ENCODE measurements at places on chromosomes 11 and 22.

GRCh38 chr11:3080733-3081385 is 23.6 kb upstream of the CARS1 start:
- no peak for DNase-seq

DNA sequence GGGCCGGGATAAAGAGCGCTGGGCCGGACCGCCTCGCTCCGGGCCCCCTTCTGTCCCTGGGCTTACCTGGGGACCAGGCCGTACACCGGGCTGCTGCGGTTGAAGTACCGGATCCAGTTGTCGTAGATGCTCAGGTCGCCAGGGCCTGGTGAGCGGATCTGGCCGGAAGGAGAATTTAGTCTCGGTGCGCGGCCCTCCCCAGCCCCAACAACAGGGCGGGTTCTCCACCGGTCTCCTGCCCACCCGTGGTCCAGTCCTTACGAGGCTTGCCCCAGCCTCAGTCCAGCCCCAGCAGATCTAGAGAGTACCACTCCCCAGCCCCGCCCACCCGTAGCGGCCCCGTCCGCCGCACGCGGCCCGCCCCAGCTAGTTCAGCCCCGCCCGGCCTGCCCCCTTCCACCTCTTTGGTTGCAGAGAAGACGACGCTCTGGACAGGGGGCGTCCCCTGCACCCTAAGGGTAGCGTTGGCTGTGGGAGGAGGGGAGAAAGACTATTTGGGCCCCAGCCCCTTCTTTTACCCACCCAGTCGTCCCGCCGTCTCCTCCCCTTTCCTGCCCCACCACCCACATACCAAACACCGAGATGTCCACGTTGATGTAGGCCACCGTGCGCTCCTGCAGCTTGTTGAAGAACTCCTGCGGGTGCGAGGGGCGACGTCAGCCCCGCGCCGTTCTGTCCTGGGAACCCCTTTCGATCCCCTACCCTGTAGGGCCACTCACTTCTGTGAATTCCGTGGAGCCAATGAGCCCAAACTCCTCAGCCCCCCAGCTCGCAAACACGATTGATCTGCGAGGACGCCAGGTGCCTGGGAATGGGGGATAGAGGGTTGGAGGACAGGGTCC is 6.8 kb downstream of the SAC3D1 start:
- DNase-seq = no peak

DNA sequence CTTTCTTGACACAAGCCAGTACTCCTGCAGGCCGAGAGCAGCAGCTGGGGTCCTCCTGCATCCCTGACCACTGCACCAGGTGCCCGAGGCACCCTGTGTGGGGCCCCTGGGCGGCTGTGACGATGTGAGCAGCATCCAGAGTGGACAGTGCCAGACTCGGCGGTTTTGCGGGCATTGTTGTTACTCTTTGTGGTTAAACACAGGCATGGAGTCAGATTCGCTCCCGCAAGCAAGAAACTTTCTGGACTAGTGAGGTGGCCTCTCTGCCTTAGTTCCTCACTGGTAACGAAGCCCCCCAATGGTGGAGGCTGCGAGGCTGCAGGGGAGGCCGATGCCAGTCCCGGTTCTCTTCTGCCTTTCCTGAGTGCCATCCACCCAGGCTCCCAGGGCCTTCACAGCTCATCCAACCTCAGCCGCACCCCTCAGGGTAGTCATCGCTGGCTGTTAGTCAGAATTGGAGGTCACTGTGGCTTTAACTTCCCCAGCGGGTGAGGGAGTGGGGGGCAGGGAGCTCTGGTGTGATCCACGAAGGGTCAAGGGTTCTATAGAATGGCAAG is 3.7 kb upstream of the CLDN5 start:
- DNase-seq = no peak

- no peak for DNase-seq
Observed at GRCh38 chr11:87128372-87128771, 90.6 kb downstream of the TMEM135 start.

GRCh38 chr22:39349506-39349966 is 255 bp upstream of the SYNGR1 start:
- no peak for DNase-seq

Data from activated CD4-positive, alpha-beta T cell treated with anti-CD3 and anti-CD28 coated beads for 1 hour (primary cell).